Trophoblast cell (in vitro differentiated cells and primary cell): ENCODE measurements at places on chromosomes 5 and 9.

GRCh38 chr9:7333719-7334118, 465.9 kb downstream of the DMAC1 start:
- no peak for DNase-seq

- no peak for DNase-seq
Measured at GRCh38 chr5:102834438-102834964, 79.4 kb downstream of the PAM start.

DNA sequence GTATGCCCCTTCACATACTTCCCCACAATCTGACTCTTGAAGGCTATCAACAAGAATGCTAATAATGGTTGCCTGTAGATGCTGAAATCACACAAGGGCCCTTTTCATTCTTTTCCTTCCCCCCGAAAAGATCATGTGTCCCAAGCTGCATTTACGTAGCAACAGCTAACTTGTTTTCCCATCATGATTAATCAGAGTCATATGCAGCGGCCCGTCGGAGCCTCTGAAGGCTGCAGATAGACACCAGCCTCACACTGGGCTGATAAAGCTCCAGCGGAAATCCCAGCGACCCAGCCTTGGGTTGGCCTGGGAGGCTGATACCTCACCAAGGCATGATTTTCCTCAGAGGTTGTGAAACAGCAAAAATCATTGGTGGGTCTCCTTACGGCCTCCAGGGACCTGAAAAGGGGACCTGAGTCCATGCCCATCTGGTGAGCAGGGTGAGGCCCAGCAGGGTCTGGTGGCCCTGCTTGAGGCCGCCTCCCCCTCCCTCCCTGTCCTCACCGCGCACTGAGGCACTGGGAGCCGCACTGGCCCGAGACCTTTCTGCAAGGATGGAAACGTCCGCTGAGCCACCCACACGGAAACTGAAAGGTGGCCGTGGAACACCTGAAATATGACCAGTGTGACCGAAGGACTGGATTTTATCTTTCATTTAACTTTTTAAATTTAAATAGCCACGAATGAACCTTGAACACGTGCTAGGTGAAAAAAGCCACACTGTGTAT, 114.2 kb upstream of the PHYKPL start:
- DNase-seq, result no peak

DNA sequence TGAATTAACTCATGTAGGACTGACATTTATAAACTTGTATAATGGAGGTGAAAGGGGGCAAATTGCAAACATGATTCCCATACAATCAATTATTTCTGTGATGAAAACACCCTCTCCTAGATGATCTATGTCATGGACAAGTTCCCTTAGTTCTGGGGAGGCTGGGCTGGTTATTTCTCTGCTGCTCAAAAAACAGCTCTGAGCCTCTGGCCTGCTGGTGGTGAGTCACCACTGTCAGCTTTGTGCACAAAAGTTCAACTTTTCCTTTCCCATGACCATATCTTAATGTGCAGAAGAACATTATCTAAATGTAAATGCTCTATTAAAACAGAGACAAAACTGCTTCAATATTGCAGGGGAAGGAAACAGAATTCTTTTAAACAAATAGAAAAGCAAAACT, 85.0 kb downstream of the HMHB1 start:
- DNase-seq, result peak; percentile 6

GRCh38 chr9:12748016-12748415, 26.8 kb upstream of the LURAP1L start:
- DNase-seq, result peak; percentile 4
